ENCODE measurements at places on chromosomes 16 and 17.

DNA sequence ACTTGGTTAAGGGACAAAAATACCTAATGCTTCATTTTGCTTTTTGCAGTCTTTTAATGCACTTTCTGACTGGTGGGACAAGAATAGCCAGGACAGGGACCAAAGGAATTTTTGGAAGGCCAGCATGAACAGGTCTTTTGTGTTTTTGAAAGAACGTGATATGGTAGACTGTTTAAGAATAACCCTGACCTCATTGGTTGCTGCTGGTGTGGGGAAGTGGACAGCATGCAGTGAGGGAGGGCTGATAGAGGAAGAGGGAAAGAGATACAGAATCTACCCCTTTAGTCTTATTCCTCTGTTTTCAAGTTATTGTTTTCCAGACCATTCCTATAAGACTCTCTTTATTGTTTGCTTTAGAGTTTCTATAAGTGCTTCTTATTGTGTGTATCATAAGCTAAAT, 816.2 kb downstream of the CDH11 start:
- no peak for DNase-seq

GRCh38 chr17:27601069-27601974, 29.7 kb upstream of the LGALS9 start:
- DNase-seq, result peak; percentile 82

DNA sequence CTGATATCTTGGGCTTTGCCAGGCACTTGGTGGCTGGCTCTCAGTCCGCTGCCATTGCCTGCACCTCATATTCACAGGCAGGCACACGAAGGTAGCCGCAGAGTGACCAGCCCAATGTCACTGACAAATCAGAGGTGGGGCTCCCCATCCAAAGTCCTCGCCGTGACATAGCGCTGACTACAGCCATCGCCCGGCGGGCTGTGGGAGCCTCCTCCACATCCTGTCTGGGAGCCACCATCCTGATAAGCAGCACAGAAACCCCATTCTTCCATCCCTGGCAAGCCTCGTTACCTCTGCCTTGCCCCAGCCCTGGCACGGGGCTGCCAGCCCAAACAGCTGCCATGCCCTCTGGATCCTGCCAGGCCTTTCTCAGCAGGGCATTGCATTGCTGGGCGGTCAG, 437.8 kb downstream of the SLC39A11 start:
- DNase-seq, result no peak

DNA sequence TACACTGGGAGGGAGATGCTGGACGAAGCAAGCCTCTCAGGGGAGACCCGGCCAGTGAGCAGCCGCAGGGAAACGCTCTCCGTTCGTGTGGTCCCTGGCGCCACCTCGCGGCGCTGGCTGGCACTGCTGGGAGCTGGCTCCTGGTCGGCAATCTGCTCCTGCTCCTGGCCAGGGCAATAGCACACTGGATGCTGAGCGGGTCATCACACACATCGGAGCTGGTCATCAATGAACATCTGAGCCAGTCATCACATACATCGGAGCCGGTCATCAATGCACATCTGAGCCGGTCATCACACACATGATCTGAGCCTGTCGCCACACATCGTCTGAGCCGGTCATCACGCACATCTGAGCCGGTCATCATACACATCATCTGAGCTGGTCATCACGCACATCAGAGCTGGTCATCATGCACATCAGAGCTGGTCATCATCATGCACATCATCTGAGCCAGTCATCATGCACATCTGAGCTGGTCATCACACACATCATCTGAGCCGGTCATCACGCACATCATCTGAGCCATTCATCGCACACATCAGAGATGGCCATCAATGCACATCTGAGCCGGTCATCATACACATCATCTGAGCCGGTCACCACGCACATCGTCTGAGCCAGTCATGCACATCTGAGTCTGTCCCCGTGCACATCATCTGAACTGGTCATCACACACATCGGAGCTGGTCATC, 217.3 kb downstream of the RBFOX3 start:
- peak; percentile 60 for DNase-seq

DNA sequence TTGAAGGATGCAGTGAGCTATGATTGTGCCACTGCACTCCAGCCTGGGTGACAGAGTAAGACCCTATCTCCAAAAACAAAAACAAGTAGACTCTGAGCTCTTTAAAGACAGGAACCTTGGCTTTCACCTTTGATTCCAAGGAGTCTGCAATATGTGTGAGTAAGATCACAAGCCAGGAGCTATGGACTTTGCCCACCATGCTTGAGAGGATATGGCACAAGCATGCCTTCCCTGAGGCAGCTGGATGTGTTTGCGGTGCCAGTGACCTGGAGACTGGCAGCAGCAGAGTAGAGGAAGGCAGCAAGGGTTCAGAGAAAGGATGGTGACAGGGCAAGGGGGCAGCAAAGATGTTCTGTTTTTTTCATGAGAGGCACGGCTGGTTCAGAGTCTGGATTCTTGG, 14.5 kb upstream of the PRKCA start:
- no peak for DNase-seq

- no peak for DNase-seq
Measured at GRCh38 chr17:63714550-63715277, 14.8 kb upstream of the LIMD2 start.

GRCh38 chr17:57332501-57332900, 76.2 kb downstream of the MSI2 start:
- DNase-seq, result no peak

DNA sequence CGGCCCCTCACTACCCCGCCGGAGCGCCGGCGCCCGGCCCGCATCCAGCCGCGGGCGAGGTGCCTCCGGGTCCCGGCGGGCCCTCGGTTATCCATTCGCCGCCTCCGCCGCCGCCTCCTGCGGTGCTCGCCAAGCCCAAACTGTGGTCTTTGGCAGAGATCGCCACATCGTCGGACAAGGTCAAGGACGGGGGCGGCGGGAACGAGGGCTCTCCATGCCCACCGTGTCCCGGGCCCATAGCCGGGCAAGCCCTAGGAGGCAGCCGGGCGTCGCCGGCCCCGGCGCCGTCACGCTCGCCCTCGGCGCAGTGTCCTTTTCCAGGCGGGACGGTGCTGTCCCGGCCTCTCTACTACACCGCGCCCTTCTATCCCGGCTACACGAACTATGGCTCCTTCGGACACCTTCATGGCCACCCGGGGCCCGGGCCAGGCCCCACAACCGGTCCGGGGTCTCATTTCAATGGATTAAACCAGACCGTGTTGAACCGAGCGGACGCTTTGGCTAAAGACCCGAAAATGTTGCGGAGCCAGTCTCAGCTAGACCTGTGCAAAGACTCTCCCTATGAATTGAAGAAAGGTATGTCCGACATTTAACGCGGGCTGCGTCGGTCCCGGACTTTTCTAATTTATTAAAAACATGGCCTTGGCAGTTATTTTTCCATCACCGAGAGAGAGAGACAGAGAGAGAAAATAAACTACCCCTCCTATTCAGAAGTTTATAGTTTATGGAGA, 2.8 kb downstream of the IRX5 start:
- no peak for DNase-seq

GRCh38 chr17:49638818-49639217, 39.1 kb downstream of the SPOP start:
- DNase-seq, result no peak

All from CD4-positive, alpha-beta T cell treated with Interleukin-1 beta for 1 hour (primary cell).